Mammary microvascular endothelial cell (primary cell): ENCODE measurements at places on chromosomes 11 and 22. TPM values are rescaled to one million over a fixed set of nuclear protein-coding genes. Genes with fewer than 3 reads are reported as not detected.

The TSPAN4 gene
- total RNA-seq: 217 and 240 TPM in 2 replicates

The CARS1 gene
- total RNA-seq: 40.9 and 44.1 TPM in 2 replicates

The PLAAT4 gene
- 12.7 and 14.7 TPM in 2 replicates for total RNA-seq

The LRP4 gene
- total RNA-seq: 0.05 and 0.13 TPM in 2 replicates

The BARX2 gene
- not detected in 2 replicates for total RNA-seq

The MRGPRX3 gene
- not detected in 2 replicates for total RNA-seq

The RCOR2 gene
- 0.07 TPM in 1 of 2 replicates, not detected in the other for total RNA-seq

The TRPT1 gene
- 30.1 and 30.4 TPM in 2 replicates for total RNA-seq

The ALDH3B2 gene
- total RNA-seq: not detected in 2 replicates

The SOX10 gene
- not detected in 2 replicates for total RNA-seq

The ADM2 gene
- 0.64 and 0.87 TPM in 2 replicates for total RNA-seq

The TRIM48 gene
- total RNA-seq: not detected in 2 replicates

The INCENP gene
- total RNA-seq: 33.3 and 46.4 TPM in 2 replicates

The LMO2 gene
- 23.7 and 26.2 TPM in 2 replicates for total RNA-seq

The NTM gene
- total RNA-seq: 0.40 and 2.5 TPM in 2 replicates

The FOXR1 gene
- not detected in 2 replicates for total RNA-seq

The ME3 gene
- total RNA-seq: 42.4 and 47.7 TPM in 2 replicates

The OR52H1 gene
- total RNA-seq: not detected in 2 replicates

The USP2 gene
- not detected in 2 replicates for total RNA-seq

The CSF2RB gene
- 9.5 and 10.5 TPM in 2 replicates for total RNA-seq

The MUC5AC gene
- not detected in 2 replicates for total RNA-seq

The OR8I2 gene
- not detected in 2 replicates for total RNA-seq

The NLRP14 gene
- total RNA-seq: not detected in 2 replicates

The RFPL3 gene
- total RNA-seq: not detected in 2 replicates

The KRTAP5-11 gene
- not detected in 2 replicates for total RNA-seq

The ZNF215 gene
- total RNA-seq: 1.4 and 1.7 TPM in 2 replicates

The MS4A7 gene
- not detected in 2 replicates for total RNA-seq

The LYVE1 gene
- total RNA-seq: 9.6 and 12.1 TPM in 2 replicates

The MEI1 gene
- total RNA-seq: 0.54 and 2.2 TPM in 2 replicates

The C22orf15 gene
- not detected in 2 replicates for total RNA-seq

The PDE3B gene
- 0.27 and 0.30 TPM in 2 replicates for total RNA-seq

The CECR2 gene
- total RNA-seq: 0.05 and 0.13 TPM in 2 replicates

The OR8G1 gene
- not detected in 2 replicates for total RNA-seq

The GRK3 gene
- 0.69 and 1.5 TPM in 2 replicates for total RNA-seq

The MMP12 gene
- total RNA-seq: 0.05 TPM in 1 of 2 replicates, not detected in the other

The LGALS12 gene
- total RNA-seq: not detected in 2 replicates

The SGSM1 gene
- 0.05 TPM in 1 of 2 replicates, not detected in the other for total RNA-seq

The NARS2 gene
- 18.1 and 20.0 TPM in 2 replicates for total RNA-seq

The EML3 gene
- 28.5 and 30.8 TPM in 2 replicates for total RNA-seq

The MALAT1 gene
- total RNA-seq: 683 and 797 TPM in 2 replicates

The LUZP2 gene
- not detected in 2 replicates for total RNA-seq

The CNTF gene
- total RNA-seq: 0.27 and 0.34 TPM in 2 replicates

The MYRF gene
- total RNA-seq: 2.3 and 4.3 TPM in 2 replicates

The VSTM5 gene
- not detected in 2 replicates for total RNA-seq
